ENCODE measurements at places on chromosomes 1 and 21.

DNA sequence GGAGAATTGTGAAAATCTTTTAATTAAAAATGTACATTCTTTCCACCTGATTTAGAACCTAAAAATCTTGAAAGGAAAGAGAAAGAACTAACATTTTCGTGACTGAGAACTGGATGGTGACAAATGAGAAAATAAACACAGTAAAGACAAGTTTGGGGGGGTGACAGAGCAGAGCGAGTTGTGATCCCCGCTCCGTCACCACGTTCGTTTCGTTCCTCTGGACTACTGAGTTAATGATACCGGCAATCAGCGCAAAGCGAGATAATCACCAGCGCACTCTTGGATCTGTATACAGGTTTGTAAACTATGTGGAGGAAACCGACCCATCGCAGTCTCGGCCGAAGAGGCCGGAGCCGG lies 31.2 kb upstream of the CFAP126 start:
- DNase-seq: no peak

DNA sequence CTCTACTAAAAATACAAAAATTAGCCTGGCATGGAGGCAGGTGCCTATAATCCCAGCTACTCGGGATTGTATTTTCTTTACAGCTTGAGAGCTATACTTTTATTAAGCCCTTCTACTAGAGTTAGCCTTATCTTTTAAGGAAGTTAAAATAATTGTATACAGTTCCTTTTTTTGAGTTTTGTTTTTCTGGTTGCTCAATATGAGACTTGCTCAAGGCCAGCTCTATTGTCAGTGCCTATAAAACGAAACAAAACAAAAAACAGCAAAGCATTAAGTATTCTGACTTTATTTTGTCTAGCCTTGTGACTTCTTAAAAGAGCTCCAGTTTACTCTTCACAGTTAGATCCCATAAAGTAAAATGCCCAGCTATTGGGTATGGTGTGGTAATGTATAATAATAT lies 17.2 kb downstream of the PKN2 start:
- DNase-seq: no peak

DNA sequence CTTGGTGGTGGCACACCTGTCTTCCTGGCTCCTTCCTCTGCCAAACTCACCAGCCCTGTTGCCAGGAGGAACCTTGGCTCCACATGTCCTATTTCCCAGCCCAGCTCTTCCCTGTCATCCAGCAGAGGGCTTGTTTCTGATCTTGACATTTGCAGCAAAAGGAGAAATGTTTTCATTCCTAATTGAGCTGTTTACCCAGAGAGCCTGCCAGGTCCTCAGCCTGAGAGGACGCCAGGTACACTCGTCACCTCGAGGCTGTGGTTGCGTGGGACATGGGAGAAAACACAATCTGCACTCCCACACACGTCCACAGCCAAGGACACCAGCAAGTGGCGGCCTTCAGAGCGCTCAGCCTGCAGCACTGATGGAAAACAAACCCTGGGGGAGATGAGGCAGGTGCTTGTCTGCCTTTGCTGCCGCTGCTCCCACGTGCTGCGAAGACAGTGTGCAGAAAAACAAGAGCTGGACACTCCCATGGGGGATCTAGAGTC lies 132.8 kb upstream of the CD34 start:
- no peak for DNase-seq

DNA sequence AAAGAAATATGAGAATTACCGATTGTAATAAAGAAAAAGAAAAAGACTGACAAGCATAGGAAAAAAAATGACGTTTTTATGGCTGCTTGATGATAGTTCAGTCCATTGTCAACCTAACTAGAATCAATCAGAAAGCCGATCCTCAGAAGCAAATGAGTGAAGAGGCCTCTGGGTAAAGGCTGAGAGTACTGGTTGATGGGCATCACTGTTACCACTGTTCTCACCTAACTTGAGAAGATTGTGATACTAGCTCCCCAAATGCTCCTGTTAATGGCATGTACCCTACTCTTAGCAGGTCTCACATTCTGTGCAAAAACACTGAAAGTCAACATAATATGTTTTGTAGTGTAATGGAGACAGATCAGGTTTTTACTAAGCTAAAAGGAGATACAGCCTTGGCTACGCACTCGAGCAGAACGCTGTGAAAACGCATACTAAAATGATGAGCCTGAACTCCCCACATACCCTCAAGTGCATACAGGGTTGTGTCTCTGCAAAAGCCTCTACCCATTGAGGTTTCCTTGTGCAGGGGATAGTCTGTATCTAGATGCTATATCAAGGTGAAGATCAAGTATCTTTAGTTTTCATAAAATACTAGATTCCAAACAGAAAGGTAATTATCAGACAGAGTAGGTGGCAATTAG lies 554.6 kb downstream of the SMYD3 start:
- no peak for DNase-seq

All from naive thymus-derived CD4-positive, alpha-beta T cell (primary cell).